Natural killer cell (primary cell): ENCODE measurements at places on chromosomes 4 and X. TPM values are rescaled to one million over a fixed set of nuclear protein-coding genes. Genes with fewer than 3 reads are reported as not detected.

- no peak overlapping the region for H3K27ac ChIP-seq
- H3K4me3 ChIP-seq = no peak overlapping the region
- no peaks in the 10 kb centered on the region for H3K4me1 ChIP-seq
- H3K36me3 ChIP-seq = no peaks in the 10 kb centered on the region
Observed at GRCh38 chr4:84907145-84907544, 59.3 kb downstream of the WDFY3 start.

DNA sequence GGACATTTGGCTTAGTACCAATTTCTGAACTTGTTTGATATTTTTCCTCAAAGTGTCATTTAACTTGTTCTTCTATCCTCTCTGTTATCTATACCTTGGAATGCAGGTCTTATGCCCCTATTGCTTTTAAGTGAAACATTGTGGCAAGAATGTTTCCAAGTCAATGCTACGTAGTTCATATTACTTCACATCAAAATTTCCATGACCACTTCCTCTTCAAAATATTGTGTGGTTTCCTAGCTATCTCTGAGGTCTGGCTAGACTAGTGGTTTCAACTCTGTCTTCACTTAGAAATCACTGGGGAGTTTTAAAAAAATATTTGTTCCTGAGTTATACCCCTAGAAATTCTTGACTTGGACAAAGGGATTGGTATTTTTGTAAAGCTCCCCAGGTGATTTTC is 20.2 kb upstream of the RASGEF1B start:
- no peaks in the 10 kb centered on the region for H3K36me3 ChIP-seq
- H3K4me1 ChIP-seq = peaks cover 19% of the 10 kb centered on the region
- peak overlapping the region; percentile 88 for H3K27ac ChIP-seq

DNA sequence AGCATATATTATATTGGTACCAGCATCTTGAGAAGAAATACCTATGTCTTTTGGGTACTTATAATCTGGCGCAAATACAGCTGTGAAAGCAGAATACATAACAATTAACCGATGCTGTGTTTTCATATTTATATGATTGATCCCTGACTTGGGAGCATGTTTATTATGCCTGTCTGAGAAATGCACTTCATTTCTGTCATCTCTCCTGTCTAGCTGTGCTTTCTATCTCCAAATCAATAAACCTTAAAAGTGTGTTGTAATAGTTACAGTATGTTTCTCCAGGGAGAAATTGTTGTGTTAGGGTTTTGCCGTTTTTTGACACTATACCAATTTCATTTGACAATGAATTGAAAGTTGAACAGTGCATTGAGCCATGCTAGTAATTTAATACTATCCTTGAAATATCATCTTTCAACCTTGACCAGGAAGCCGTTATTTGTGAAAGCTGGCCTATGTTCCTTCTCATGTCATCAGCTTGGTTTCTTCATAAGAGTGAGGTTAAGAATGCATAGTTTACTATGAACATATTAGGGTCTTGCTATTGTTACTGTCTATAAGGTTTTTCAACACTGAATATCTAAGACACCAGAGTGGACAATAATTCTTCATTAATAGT is 206.2 kb upstream of the PCDH18 start:
- H3K4me3 ChIP-seq = no peak overlapping the region
- H3K36me3 ChIP-seq = no peaks in the 10 kb centered on the region
- no peak for DNase-seq
- no peaks in the 10 kb centered on the region for H3K4me1 ChIP-seq

SRPX2 gene
- not detected for total RNA-seq

TMEM185A gene
- total RNA-seq = 29.6 TPM

COL4A6 gene
- not detected for total RNA-seq

FGD1 gene
- not detected for total RNA-seq
